ENCODE measurements at places on chromosomes 13 and 19. TPM values are rescaled to one million over a fixed set of nuclear protein-coding genes. Genes with fewer than 3 reads are reported as not detected.

- no peak overlapping the region for H3K4me3 ChIP-seq
- H3K27ac ChIP-seq, result no peak overlapping the region
- H3K4me1 ChIP-seq, result no peaks in the 10 kb centered on the region
- peaks cover 9% of the 10 kb centered on the region for H3K36me3 ChIP-seq
- H3K27me3 ChIP-seq, result no peaks in the 10 kb centered on the region
These were observed 3.1 kb upstream of the ZNF471 start for GRCh38 chr19:56504581-56504980.

GRCh38 chr13:93397619-93398018, 171.0 kb downstream of the GPC6 start:
- H3K27me3 ChIP-seq, result no peaks in the 10 kb centered on the region
- no peak overlapping the region for H3K27ac ChIP-seq
- no peaks in the 10 kb centered on the region for H3K4me1 ChIP-seq
- no peak overlapping the region for H3K4me3 ChIP-seq

DNA sequence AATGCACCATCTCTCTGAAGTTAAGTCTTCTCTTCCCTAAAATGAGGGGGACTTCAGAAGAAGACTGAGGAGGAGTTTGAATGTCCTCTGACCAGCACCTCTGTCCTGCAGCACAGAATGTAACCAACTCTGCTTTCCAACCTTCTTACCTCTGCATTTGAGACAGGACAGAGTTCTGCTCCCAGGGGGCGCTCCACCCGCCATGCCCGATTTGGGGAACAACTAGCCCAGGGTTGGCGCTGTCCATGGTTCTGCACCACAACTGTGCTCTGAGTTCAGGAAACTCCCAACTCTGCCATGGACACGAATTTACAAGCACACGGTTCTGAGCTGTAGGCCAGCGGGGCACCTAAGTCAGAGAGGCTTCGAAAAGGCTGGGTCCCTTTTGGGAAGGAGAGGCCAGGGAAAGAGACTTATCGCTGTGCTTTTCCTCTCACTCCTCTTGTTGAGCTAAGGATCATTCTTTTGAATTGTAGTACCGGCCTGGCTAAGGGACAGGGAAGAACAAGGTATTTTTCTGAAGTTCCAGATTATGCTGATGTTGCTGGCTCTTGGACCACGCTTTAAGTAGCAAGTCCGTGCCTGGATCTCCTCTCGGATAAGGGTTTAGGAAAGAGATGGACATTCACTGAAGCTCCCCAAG, 22.2 kb downstream of the SIGLEC5 start:
- H3K4me1 ChIP-seq, result peaks cover 19% of the 10 kb centered on the region
- peaks cover 12% of the 10 kb centered on the region for H3K27me3 ChIP-seq
- no peaks in the 10 kb centered on the region for H3K36me3 ChIP-seq

DNA sequence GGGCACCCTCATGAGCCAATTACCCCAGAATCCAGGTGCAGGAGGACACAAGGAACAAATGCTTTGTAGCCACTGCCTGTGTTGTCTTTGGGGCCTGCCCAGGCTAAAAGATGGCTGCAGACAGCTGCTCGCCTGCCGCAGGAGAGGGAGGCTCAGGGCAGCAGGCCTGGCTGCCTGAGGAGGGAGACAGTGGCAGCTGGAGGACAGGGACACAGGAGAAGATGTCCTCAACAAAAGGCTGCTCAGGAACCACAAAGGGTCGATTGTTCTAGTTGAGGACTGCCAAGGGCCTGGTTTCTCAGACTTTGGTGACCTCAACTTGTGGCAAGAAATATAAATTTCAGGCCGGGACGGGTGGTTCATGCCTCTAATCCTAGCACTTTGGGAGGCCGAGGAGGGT, 7.6 kb downstream of the SIRT2 start:
- H3K36me3 ChIP-seq, result peaks cover 6% of the 10 kb centered on the region
- no peaks in the 10 kb centered on the region for H3K27me3 ChIP-seq
- H3K4me1 ChIP-seq, result peaks cover 1% of the 10 kb centered on the region
- DNase-seq, result no peak
- no peak overlapping the region for H3K27ac ChIP-seq

- no peak overlapping the region for H3K4me3 ChIP-seq
- no peaks in the 10 kb centered on the region for H3K27me3 ChIP-seq
- H3K36me3 ChIP-seq, result peaks cover 29% of the 10 kb centered on the region
These were observed 20.0 kb downstream of the SLAIN1 start for GRCh38 chr13:77717508-77717907.

The APOC4 gene
- not detected for total RNA-seq

The SPACA4 gene
- not detected for total RNA-seq

The STXBP2 gene
- total RNA-seq, result 158 TPM

The SLC17A7 gene
- total RNA-seq, result 0.15 TPM

All from activated CD4-positive, alpha-beta T cell treated with anti-CD3 and anti-CD28 coated beads, Interleukin-2, amount 10 ng/mL, durations not matched to agents 7 days and 5 days (primary cell).